ENCODE measurements at places on chromosomes 7 and 10.
A peak's percentile ranks its signal among the peaks of the same experiment; 100 is the strongest.

- DNase-seq, result no peak
Observed at GRCh38 chr7:1883834-1884582, 213.9 kb downstream of the ELFN1 start.

GRCh38 chr10:88922041-88922440, 30.5 kb downstream of the ACTA2 start:
- DNase-seq, result no peak

DNA sequence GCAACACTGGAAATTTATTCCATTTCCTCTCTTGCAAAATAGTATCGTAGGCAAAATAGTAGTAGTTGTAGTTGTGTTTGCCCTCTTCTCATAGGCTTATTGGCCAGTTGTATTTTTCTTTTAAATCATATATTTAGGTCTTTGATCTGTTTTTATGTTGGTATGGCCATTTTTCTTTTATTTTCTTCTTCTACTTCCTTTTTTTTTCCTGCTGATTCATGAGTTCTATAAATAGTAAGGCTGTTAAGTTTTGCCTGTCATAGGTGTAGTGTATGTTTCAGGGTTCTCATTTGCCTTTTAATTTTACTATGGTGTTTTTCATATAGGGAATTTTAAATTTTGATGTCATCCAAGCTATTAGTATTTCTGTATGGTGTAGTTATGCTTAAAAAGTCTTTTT, 25.4 kb upstream of the MRC1 start:
- DNase-seq, result no peak

- DNase-seq, result no peak
Observed at GRCh38 chr10:123357421-123357930, 203.3 kb downstream of the BUB3 start.

- DNase-seq, result no peak
Observed at GRCh38 chr7:138666385-138666784, 34.8 kb downstream of the SVOPL start.

- no peak for DNase-seq
Observed at GRCh38 chr7:47702080-47702479, 120.2 kb upstream of the TNS3 start.

- no peak for DNase-seq
Observed at GRCh38 chr7:148720472-148720871, 21.8 kb downstream of the CUL1 start.

GRCh38 chr10:88246675-88247074, 336.4 kb downstream of the RNLS start:
- no peak for DNase-seq

GRCh38 chr10:93751832-93752231, 5.9 kb upstream of the LGI1 start:
- DNase-seq, result no peak

- no peak for DNase-seq
Observed at GRCh38 chr7:102173669-102174068, 113.0 kb upstream of the SH2B2 start.

- DNase-seq, result no peak
Observed at GRCh38 chr7:45975847-45976484, 54.9 kb upstream of the IGFBP3 start.

GRCh38 chr10:132471125-132471451, 66.5 kb upstream of the INPP5A start:
- DNase-seq, result no peak

DNA sequence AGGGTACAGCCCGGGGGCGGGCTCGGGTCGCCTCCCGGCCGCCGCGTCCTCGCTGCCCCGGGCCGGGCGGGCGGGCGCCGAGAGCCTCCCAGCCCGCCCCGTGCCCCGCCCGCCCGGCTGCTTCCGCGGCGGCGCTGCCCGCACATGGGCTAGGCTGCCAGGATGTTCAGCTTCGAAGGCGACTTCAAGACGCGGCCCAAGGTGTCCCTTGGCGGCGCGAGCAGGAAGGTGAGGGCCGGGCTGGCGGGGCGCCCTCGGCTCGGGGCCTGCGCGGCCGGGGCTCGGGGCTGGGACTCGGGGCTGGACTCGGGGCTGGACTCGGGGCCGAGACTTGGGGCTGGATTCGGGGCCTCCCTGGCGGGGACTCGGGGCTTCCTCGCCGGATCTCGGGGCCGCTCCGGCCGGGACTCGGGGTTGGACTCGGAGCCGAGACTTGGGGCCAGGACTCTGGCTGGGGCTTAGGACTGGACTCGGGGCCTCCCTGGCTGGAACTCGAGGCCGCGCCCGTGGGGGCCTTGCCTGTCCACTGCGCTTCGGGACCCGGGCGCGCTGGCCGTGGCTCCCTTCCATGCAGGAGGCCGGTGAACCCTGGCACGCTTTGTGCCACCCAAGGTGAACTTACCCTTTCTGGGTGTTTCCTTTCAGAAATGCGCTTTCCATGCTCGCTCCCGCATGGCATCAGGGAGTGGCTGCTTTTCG, 534 bp downstream of the UBE3C start:
- DNase-seq, result no peak

GRCh38 chr7:39651265-39651664, 27.9 kb downstream of the RALA start:
- peak; percentile 71 for DNase-seq

DNA sequence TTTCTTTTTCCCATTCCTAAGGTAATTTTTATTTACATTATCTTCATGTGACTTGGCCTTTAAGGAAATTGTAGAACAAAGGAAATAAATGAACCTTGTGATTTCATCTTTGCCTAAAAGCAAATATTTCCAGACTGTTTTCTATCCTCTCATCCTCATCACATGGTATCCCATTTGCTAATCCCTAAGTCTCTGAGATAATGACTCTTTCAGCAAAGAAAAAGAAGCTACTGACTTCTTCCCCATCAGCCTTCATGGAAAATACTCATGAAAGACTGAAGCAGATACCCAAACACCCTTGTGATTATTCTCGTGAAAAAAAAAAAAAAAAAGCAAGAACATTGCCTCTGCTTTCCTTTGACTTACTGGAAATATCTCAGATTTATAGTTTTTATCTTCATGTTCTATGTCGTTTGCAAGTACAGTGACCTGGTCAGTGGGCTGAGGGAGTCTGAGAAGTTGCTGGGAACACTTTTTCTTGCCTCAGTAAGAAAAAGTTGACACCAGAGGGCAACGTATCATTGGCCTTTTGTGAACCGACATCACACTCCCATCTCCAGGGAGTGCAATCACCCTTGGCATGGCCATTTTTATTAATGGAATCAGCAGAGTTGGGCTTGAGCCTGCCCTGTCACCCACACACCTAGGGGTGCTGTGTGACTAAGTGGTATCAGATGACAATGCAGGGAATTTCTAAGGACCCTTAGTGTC, 246.0 kb upstream of the KMT2E start:
- no peak for DNase-seq

- DNase-seq, result no peak
Observed at GRCh38 chr10:62788861-62789467, 15.6 kb upstream of the ADO start.

GRCh38 chr7:48305661-48306060, 134.4 kb downstream of the ABCA13 start:
- no peak for DNase-seq

GRCh38 chr7:22150221-22150620, 204.5 kb upstream of the CDCA7L start:
- no peak for DNase-seq

- no peak for DNase-seq
Observed at GRCh38 chr7:135843214-135843613, 94.6 kb upstream of the FAM180A start.

DNA sequence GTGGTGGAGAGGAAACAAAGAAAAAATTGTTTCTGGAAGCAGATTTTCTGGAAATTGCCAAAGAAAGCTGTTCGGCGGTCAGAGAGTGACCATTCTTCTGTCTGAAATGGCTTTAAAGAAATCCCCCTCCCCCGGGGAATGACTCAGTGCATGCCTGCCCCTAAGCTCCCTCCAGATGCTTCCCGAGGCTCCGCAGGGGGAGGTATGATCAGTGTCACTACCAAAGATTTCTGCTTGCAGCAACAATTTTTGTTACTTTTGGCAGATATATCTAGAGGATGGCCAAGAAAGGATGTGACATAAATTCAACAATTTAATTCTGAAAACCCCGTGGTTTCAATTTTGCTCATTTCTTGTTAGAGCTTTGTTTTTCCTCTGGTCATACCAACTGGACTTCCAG, 163.9 kb downstream of the JCAD start:
- DNase-seq, result peak; percentile 86

GRCh38 chr10:128940081-128940480, 527.0 kb upstream of the MGMT start:
- DNase-seq, result no peak

DNA sequence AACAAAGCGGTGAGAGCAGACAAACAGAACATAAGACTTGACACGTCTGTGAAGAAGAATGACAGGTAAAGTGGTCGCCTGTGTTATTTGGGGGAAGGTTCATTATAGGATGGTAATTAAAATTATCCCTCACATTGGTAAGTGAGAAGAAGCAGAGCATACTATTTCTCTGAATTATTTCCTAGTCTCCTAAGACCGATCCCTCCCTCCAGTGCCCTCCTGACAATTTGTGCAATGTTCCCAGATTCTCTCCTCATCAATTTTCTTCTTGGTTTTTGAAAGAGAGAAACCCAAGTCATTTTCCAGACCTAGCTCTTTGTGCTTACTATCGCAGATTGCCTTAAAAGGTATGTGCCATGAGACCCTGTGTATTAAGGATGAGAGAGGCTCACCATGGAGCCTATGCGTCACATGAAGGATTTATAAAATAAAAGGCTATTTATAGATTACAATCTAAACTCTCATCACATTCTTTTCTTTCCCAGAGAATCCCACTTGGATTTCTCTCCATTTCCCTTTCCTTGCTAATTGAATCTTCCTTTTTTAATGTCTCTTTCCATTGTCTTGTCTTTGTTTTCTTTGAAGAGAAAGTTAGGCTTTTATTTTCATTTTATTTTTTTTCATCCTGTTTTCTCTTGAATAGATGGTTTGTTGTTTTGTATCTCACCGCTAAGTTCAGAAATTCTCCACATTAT, 112.0 kb downstream of the PPP1R3A start:
- DNase-seq, result peak; percentile 20

- DNase-seq, result no peak
Observed at GRCh38 chr10:119263951-119264617, 56.7 kb downstream of the GRK5 start.

- no peak for DNase-seq
Observed at GRCh38 chr10:107516349-107516748, 351.8 kb upstream of the SORCS1 start.

DNA sequence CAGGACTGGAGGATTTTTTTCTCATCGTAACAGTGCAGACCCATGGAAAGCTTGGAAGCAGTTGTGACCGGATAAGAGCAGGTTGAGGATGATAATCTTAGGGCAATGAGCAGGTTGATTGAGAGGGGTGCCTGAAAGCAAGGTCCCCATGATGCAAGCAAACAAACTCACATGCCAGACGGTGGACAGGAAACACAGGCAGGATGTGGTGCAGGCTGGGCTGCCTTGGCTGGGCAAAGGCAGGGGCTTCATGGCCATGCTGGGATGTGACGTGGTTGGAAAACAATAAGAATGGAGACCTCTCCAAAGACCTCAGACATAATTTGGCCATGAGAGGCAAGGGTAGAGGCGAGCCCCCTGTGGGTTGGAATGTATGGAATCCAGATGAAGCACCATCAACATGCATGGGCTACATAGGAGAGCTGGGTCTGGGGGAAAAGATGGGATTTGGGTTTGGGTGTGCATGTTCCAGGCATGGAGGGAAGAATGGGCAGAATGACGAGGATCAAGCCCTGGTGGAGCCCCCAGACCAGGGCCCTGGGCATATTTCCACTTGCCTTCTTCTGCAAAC, 58.3 kb downstream of the IKZF1 start:
- DNase-seq, result no peak

GRCh38 chr7:153193144-153193595, 433.6 kb downstream of the ACTR3B start:
- DNase-seq, result no peak

- no peak for DNase-seq
Observed at GRCh38 chr10:114719311-114719710, 61.2 kb upstream of the ABLIM1 start.

DNA sequence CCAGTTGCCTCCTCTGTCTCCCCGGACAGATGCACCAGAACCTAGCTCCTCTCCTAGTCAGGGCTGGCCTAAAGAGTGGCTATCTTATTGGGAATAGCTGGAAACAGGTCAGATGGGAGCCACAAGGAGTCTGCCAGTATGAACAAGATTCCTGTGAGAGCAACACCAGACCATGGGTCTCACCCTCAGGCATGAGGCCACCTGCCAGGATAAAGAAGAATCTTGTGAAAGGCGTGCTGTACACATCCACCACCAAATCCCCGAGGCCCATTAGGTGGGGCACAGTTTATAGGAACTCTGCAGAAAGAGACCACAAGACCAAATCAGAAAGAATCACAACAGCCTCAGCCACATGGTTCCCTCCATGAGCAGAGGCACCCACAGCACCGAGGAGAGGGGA, 325.9 kb downstream of the TNS3 start:
- DNase-seq, result no peak

DNA sequence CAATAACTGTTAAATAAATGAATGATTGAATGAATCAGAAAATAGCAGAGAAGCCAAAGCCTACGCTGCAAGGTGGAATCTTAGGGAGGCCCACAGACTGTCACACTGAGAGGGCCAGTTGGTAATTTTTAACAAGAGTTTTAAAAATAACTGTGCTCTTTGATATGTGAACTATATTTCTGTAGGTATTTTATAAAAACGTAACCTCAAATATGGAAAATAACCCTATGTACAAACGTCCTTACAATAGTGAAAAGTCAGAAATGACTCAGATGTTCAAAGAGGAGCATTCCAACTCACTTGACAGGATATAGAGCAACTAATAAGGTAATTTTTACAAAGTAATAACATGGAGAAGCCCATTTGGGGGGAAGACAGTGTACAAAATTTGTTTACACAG, 18.9 kb upstream of the TMEM273 start:
- DNase-seq, result no peak

GRCh38 chr10:45061982-45062381, 61.3 kb downstream of the ZNF22 start:
- DNase-seq, result no peak

GRCh38 chr10:52213321-52213752, 100.7 kb upstream of the DKK1 start:
- DNase-seq, result no peak

DNA sequence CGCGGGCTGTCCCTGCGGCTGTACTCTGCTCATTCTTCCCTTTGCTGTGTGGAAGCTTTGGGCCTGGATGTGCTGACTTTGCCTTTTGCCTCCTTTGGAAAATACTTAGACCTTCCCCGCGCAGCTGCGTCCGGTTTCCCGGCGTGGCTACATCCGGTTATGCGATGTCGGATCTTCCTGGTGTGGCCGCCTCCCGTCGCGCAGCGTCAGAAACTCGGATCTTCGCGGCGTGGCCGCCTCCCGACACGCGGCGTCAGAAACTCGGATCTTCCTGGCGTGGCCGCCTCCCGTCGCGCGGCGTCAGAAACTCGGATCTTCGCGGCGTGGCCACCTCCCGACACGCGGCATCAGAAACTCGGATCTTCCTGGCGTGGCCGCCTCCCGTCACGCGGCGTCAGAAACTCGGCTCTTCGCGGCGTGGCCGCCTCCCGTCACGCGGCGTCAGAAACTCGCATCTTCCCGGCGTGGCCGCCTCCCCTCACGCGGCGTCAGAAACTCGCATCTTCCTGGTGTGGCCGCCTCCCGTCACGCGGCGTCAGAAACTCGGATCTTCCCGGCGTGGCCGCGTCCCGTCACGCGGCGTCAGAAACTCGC, 50.2 kb upstream of the SUN1 start:
- no peak for DNase-seq

GRCh38 chr7:151608031-151608551, 88.4 kb upstream of the RHEB start:
- no peak for DNase-seq

- peak; percentile 27 for DNase-seq
Observed at GRCh38 chr7:130290745-130291144, 2.2 kb upstream of the CPA4 start.

GRCh38 chr10:36224431-36224985, 582.4 kb upstream of the FZD8 start:
- no peak for DNase-seq

All from AG04450 (cell line).